Glomerular endothelial cell (primary cell): ENCODE measurements at places on chromosomes 2 and 18. TPM values are rescaled to one million over a fixed set of nuclear protein-coding genes. Genes with fewer than 3 reads are reported as not detected.

Gene TWSG1
- 56.7 and 74.9 TPM in 2 replicates for total RNA-seq

Gene RMDN2
- 2.3 and 8.3 TPM in 2 replicates for total RNA-seq

Gene TYMS
- 37.0 and 40.5 TPM in 2 replicates for total RNA-seq

Gene ALPI
- not detected in 2 replicates for total RNA-seq

Gene LDLRAD4
- 2.2 and 13.4 TPM in 2 replicates for total RNA-seq

Gene REG3A
- not detected in 2 replicates for total RNA-seq

Gene ANKRD53
- total RNA-seq: 0.34 and 0.53 TPM in 2 replicates

Gene ZRANB3
- 1.9 and 2.2 TPM in 2 replicates for total RNA-seq

Gene SLC38A11
- 0.34 TPM in 1 of 2 replicates, not detected in the other for total RNA-seq

- no peak for DNase-seq
These were observed 89.3 kb downstream of the ADD2 start for GRCh38 chr2:70678576-70679143.

- no peak for DNase-seq
These were observed 775 bp downstream of the RNF125 start for GRCh38 chr18:32019251-32019948.

DNA sequence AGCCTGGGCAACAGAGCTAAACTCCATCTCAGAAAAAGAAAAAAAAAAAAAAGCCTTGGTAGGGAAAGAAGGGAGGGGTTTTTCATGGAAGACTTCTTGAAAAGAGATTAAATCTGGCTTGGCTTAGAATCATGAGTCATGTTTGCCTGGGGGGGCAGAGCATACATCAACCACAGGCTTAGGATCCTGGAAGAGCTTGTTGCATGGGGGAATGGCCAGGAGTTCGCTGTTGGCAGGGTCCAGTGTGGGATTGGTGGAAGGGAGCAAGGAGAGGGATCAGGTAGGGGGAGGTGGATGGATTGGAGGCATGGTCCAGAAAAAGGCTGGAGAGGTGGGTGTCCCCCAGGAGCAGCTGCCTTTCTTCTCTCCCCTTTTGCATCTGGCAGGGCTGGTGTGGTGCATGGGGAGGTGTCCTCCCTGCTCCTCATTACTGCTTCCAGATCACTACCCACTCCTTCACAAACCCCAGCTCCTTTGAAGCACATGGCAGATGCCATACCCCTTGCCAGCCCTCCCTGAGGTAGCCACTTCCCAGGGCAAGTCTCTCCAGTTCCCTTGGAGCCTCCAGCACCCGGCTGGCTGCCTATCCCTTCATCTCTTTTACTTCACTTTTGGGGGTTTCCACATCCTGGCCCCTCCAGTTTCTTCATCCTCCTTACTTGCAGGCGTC, 2.5 kb downstream of the ARMC9 start:
- DNase-seq: no peak

DNA sequence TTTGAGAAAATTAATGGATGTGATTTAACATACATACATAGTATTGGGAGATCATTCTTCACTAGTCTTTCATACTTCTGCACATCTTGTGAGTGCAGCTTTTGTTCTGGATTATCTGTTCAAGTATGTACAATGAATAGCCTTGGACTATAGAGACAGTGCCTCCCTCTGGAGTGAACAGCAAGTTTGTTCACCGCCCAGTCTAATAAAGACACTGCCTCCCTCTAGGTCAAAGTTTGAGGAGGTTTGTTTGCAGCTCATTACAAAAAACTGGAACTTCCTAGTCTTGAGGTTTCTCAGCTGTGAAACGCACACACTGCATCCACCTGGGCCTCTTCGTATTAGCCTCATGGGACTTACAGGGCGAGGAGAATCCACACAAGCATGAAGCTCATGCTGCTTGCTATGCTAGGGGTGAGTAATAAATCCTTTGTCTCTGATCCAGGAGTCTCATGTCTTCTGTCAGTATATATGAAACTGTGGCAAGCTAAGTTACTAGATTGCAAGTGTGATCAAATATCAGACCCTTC, 26.0 kb upstream of the LAPTM4A start:
- DNase-seq: no peak

DNA sequence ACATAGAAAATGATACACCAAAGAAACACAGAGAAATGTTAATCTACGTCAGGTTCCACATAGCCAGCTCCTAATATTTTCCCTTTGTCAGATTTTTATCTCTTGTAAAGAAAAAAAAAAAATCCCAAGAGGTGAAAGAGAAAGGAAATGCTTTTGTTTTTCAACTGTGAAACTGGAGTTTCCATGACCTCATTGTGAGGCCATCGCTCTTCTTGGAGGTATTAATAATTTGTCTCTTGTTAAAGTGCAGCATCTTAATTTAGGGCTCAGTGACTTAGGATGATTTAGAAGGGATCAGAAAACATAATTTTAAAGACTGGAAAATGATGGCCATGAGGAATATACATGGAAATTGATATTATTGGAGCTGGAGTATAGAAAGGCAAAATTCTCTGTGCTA, 21.7 kb downstream of the ARHGAP28 start:
- no peak for DNase-seq

GRCh38 chr2:118766871-118767270, 80.6 kb downstream of the EN1 start:
- DNase-seq: no peak

DNA sequence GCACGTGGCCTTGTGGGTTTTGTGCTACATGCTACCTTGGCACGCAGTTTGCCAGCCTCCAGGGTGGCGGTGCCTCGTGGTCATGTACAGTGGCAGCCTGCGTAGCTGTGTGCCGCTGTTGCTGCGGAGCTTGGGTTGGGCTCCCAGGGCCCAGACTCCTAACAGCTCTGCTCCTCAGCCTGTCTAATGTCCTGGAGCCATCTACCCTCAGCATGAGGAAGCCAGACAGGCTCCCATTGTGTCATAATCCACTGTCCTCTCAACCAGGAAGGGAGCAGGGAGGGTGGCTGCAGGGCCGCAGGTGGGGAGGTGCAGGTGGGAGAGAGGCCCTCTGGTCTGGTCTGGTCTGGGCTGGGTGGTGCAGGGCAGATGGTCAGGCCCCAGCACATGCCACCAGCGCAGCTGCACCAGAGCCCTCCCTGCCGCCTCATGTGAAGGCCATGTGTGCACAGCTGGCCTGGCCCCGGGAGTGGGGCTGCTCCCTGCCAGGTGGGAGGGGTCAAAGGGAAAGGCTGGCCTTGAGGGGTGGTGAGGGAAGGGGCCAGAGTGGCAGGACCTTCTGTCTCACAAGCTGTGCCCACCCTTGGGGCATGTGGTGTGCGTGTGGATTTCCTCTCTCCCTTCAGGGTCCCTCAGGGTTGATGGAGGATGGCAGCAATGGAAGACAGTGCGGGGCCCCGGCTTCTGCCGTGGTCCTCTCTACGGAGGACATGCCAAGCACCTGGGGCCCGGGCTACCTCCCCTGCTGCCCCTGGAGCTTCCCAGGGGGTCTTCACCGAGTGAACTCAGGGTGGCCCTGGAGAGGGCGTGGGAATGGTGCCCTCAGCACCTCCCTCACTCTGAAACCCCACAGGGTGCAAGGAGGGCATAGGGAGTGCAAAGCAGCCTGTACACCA, 4.8 kb downstream of the ATOH8 start:
- DNase-seq: no peak

- no peak for DNase-seq
These were observed 213.9 kb downstream of the WDPCP start for GRCh38 chr2:63374341-63374740.

- no peak for DNase-seq
These were observed 5.5 kb upstream of the NEMP2 start for GRCh38 chr2:190540048-190540447.

GRCh38 chr2:198252472-198252871, 448.1 kb downstream of the PLCL1 start:
- no peak for DNase-seq

GRCh38 chr2:126645211-126645618, 10.7 kb upstream of the GYPC start:
- no peak for DNase-seq

GRCh38 chr2:218344090-218344754, 12.4 kb upstream of the CATIP start:
- no peak for DNase-seq

GRCh38 chr18:75089748-75090327, 119.1 kb downstream of the PTGR3 start:
- DNase-seq: no peak

DNA sequence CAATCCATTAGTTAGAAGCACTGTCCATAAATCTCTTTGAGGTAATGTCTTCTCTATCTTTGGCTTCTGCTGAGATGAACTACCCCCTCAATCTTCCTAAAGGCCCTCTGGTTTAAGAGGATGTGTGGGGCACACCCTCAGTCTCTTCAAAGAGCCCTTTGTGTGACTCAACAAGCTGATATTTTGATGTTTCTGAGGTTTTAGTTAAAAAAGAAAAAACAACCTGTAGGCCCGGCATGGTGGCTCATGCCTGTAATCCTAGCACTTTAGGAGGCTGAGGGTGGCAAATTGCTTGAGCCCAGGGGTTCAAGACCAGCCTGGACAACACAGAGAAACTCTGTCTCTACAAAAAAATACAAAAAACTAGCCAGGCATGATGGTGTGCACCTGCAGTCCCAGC, 593.5 kb downstream of the TMEM182 start:
- DNase-seq: no peak

DNA sequence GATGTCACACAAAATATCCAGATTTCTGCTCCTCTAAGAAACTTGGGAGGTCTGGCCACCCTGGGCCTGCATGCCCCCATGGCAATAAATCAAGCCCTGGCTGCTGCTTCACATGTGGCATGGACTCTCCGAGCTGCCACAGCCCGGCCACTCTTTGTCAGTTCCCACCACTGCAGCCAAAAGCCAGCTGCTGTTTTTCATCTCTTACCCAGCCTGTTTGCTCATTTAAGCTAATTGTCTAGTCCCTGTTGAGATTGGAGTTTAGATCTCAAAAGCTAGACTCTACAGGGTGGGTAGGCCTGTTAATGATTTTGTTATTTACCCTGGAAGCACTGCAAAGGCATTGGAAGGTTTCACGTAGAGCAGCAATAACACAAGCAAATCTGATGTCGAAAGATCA, 20.9 kb upstream of the ANXA4 start:
- DNase-seq: no peak

GRCh38 chr2:28678944-28679343, 72.7 kb upstream of the PPP1CB start:
- no peak for DNase-seq

GRCh38 chr18:52624702-52625101, 284.7 kb downstream of the DCC start:
- DNase-seq: no peak

DNA sequence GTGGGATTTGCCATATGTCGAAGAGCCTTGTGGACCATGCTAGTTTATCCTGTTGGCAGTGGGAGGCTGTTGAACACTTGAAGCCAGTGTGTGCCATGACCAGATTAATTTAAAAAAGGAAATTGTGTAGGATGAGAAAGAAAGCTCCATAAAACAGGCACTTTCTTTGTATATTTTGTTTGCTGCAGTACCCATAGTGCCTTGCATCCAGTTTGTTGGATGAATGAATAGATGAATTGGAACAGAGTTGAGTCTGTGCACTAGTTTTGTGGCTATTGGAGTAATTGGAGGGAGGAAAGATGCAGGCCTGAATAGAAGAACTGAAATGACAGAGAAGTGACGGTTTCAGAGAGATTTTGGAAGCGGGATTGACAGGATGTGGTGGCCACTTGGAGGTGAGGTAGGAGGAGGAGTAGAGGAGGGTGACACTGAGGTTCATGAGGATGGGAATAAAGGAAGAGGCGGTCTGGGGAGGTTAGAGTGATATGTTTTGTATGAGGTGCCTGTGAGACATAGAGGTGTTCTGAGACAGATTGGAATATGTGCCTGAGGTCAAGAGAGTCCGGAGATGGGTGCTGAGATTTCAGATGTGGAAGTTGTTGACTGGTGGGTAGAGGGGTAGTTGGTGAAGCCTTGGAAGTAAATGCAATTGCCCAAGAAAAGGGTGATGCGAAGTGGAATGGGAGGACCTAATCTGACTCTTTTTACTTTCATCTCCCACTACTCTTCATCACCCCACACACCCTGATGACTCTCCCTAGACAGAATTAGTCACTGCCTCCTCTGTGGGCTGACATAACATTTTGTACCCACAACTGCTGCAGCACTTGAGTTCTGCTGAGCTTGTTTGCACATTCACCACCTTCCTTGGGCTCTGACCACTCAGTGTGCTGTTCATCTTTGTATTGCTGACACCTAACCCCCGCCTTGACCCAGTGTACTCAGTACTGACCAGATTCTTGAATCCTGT, 5.1 kb downstream of the DGUOK start:
- no peak for DNase-seq

DNA sequence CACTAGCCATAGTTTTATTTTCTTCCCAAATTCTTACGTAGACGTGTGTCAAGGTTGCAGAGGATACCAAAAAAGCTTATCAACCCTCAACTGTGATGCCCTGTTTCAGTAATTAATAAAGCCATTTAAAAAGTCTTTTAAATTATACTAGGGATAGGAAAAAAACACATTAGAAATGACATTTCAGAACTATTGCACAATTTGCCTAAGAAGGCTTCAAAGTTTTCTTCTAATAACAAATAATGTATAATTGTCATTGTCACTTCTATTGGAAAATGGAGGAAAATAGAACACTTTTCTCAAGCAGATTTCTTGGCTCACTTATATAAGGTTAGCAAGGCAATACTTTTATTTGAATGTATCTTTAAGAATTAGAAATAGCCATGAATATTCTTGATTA, 253.8 kb downstream of the ARHGAP15 start:
- DNase-seq: no peak

- DNase-seq: no peak
These were observed 74.3 kb downstream of the BCL2L11 start for GRCh38 chr2:111194835-111195621.

- DNase-seq: no peak
These were observed 335 bp downstream of the ERFE start for GRCh38 chr2:238159071-238159539.
